ENCODE measurements at places on chromosomes 1 and 21. TPM values are rescaled to one million over a fixed set of nuclear protein-coding genes. Genes with fewer than 3 reads are reported as not detected.

DNA sequence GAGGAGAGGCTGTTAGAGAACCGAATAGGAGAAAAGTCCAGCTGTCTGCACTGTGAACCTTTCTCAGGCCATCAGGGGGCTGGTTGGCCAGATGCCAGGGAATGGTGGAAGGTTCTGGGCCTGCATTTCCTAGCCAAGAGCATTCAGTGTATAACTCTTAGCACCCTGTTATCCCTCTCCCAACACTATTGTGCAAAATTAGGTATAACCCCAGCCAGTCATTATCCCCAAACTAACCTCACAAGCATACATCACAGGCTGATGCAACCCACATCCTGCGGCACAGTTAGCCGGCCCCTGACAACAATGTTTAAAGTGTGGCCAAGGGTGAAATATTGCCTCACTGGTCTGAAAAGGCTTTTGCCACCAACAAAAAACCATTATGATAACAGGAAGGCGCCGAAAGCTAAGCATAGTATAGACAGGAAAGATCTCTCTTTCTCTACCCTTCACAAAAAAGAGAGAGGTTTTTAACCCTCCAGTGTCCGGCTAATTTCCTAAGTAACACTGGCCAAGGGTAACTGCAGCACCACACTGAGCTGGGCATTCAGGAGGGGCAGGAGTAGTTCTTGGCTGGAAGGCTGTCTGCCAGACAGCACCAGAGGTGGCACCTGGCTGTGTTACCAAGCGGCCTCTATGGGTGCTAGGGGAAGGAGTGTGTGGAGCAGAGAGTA is 77.3 kb upstream of the BCAR3 start:
- DNase-seq: no peak

GRCh38 chr1:1232796-1233566 is 944 bp downstream of the B3GALT6 start:
- no peak for DNase-seq

DNA sequence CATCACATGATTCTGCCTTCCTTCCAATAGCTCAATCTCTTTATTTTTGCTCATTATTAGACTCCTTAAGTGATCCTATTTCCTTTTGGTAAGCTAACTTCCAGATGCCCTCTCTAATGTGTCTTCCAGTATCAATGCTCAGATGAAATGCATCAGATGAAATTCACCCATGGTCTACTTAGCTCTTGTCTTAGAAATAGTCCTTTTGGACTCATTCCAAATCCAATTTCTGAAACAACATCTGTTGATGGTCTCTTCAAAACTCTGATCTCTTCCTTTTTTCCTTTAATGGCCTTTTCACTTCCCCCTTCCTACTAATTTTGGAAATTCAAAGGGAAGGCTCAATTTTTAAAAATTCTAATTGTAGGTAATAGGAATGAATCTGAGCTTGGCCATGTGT is 81.1 kb upstream of the GREM2 start:
- DNase-seq: no peak

- no peak for DNase-seq
Observed at GRCh38 chr1:89295187-89295586, 22.5 kb upstream of the GBP5 start.

- DNase-seq: no peak
Observed at GRCh38 chr21:38478782-38479181, 19.5 kb downstream of the ERG start.

GRCh38 chr1:212982430-212983152 is 32.2 kb downstream of the VASH2 start:
- DNase-seq: no peak

DNA sequence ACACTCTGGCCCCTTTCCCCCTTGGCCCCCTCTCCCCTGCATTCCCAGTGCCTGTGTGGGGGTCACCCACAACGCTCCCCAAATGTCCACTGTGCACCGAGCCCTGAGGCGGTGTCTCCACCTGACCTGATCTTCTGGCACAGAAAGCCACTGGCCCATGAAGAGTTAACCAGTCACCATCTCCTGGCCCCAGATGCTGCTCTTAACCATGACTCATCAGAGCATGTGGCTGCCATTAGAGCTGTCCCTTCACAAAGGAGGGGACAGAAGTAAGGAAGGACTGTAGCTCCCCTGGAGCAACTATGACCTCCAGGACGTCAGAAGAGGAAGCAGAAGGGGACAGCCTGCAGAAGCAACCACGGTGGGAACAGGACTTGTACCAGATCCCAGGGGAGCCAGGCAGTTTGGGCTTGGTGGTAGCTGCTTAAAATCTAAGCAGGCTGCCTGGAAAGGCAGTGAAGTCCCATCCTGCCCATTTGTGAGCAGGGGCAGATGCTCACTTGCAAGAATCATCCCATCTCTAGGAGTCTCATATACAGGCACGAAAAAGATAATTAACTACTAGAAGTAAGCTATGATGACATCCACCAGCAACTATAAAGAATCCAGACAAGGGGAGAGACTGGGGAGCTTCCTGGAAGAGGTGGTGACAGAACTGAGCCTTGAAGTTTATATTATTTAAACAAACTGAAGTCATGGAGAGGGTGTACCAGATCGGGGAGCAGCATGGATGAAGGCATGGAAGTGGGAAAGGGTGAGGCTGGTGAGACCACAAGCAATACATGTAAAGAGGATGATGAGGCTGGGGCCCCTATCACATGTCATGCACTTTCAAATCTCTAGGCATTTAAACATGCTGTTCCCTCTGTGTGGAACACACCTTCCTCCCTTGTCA is 1.1 kb upstream of the TTC39A start:
- DNase-seq: no peak

DNA sequence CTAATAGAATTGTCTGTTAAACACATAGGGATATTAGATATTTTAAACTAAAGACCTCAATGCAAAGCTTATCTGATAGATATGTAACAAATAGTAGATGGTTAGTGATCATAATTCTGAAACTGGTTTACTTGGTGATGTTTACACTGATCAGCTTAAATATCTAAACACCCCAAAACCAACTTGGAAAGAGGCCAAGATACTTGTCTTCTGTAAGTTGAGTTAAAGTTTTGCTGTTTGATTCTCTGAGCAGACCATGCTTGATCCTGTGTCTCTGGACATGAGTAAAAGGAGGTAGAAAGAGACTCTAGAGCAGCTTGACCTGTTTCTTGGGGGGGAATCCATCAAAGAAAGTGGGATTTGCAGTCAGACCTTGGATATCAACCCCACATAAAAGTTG is 107.5 kb downstream of the NEK7 start:
- no peak for DNase-seq

- no peak for DNase-seq
Observed at GRCh38 chr1:47765236-47765635, 231.9 kb downstream of the TRABD2B start.

DNA sequence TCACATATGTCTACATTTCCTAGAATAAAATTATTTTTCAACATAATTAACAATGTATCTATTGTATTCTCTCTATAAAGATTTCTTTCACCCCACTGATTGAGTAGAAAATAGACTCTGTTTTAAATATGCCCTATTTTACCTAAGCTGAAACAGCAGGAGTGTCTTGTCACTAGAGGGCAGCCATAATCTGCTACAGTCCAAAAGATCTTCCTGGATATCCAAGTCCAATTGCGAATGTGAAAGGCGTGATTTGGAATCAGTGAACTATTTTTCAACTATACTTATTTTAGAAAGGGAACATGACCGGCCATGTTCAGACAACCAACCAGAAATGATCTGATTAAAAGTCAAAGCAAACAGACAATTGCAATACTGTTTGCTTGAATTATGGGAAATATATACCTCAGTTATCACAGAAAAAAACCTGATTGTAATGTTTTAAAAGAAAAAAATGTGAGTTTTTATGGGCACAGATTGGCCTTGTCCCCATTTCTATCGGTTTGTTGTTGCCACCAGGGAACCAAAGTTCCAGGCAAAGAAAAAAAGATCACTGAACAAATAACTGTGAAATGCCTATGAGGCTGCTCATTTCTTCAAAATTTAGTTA is 1211.0 kb upstream of the ADGRL4 start:
- DNase-seq: peak; percentile 2

- DNase-seq: no peak
Observed at GRCh38 chr1:30242168-30242567, 481.2 kb downstream of the MATN1 start.

GRCh38 chr1:53725238-53725689 is 13.7 kb downstream of the GLIS1 start:
- DNase-seq: no peak

DNA sequence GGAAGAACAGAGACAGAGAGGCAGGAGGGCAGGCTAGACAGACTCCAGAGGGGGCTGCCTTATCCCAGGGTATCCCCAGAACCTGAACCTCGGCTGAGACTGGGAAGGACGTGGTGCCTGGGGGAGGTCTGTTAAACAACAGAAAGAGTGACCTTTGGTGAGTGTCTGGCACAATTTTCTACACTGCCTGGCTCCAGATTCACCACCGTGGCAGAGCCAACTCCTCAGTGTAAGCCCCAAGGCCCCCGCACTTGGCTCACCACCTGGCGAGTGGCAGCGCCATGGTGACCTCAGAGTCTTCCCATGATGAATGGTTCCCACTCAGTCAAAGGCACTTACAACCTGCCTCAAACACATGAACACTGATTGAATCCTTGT is 6.5 kb downstream of the RD3 start:
- no peak for DNase-seq

GRCh38 chr1:147390185-147390542 is 147.7 kb downstream of the CHD1L start:
- DNase-seq: no peak

DNA sequence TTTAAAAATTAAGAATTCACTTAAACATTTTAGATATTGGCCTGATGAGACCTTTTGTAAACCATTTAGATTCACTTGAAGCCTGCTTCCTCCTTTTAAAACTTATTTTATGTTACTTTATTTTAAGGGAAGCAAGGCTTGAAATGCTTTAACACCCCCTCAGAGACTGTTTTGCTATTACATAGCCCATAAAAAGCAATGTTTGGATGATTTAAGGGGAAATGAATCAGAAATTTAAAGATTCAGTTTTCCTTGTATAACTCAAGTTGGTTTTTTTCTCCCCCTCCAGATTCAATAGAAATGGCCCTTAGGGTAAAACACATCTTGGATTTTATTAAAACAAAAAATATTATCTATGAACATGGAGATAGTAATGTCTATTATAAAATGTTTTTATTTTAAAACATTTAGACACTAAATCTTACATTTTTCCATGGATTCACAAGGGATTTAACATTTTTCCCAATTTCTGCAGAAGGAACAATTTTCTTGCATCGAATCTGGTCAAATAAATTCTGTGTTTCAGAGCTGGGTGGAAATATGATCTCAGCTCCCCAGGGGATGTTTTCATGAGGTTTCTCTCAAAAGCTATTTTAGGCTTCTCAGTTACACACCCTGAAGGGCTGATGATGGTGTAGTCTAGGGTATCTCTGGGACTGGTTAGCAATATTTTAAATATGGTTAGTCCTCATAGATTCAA is 69.3 kb upstream of the WARS2 start:
- DNase-seq: no peak

DNA sequence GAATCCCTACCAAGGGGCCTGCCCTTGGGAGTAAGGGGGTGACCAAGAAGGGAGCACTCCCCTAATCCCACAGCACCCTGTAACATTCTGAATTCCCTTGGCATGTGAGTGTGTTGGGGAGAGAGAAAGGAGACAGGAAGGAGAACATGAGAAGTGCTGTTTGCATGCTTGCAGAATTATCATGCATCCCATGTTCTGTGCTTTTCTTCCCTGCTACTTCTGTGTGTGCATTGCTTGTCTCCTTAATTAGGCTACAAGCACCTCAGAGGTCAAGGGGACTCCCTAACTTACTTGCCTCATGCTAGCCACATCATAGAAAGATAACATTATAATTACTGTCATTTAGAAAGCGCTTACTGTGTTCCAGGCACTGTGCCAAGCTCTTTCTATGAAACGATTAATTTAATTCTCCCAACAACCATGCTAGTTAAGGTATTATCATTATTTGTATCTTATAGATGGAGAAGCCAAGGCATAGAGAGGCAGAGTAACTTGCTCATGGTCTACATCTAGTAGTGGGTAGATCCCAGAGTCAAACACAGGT is 11.1 kb downstream of the NOS1AP start:
- no peak for DNase-seq

DNA sequence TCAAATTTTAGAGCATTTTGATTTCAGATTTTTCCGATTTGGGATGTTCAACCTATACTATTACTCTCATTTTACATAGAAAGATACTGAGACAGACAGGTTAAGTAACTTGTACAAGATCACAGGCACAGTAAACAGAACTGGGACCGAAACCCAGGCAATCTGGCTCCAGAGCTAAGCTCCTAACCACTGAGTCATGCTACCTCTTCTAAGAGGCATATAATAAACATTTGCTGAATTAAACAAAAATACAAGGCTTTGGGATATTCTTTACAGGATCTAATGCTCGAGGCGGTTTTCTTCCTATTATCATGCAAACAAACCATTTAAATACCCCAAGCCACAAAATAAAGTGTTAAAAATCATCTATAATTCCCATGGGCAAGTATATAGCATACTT is 50.3 kb downstream of the MCOLN2 start:
- no peak for DNase-seq

DNA sequence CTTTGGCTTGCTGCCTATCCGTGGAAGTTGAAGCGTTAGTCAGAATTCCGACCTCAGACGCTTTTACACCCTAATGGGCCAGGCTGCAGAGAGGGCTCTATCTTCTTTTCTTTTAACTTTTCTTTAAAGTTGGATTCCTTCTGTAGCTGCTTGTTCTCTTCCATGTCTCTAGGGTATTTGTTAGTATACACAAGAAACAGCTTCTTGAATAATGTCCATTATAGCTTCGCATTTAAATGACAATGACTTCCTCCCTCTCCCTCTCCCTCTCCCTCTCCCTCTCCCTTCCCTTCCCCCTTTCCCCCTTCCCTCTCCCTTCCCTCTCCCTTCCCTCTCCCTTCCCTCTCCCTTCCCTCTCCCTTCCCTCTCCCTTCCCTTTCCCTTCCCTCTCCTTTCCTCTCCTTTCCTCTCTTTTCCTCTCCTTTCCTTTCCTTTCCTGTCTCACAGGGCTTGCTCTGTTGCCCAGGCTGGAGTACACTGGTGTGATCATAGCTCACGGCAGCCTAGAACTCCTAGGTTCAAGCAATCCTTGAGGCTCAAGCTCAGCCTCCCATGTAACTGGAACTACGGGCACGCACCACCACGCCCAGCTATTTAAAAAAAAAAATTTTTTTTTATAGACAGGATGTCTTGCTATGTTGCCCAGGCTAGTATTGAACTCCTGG is 33.0 kb downstream of the RIPPLY3 start:
- no peak for DNase-seq

GRCh38 chr1:73980324-73981040 is 217.5 kb downstream of the LRRIQ3 start:
- no peak for DNase-seq

GRCh38 chr1:24921412-24921811 is 8.7 kb downstream of the RUNX3 start:
- DNase-seq: no peak

GRCh38 chr1:32353886-32354570 is 8.3 kb downstream of the FAM229A start:
- DNase-seq: no peak

RNF223 gene
- total RNA-seq: not detected

MAP1LC3C gene
- total RNA-seq: 0.11 TPM

UMODL1 gene
- not detected for total RNA-seq

ARHGEF16 gene
- 0.35 TPM for total RNA-seq

OR2T11 gene
- not detected for total RNA-seq

PCSK9 gene
- 0.07 TPM for total RNA-seq

SNRPE gene
- 86.9 TPM for total RNA-seq
